ENCODE measurements at places on chromosomes 13 and 19.

DNA sequence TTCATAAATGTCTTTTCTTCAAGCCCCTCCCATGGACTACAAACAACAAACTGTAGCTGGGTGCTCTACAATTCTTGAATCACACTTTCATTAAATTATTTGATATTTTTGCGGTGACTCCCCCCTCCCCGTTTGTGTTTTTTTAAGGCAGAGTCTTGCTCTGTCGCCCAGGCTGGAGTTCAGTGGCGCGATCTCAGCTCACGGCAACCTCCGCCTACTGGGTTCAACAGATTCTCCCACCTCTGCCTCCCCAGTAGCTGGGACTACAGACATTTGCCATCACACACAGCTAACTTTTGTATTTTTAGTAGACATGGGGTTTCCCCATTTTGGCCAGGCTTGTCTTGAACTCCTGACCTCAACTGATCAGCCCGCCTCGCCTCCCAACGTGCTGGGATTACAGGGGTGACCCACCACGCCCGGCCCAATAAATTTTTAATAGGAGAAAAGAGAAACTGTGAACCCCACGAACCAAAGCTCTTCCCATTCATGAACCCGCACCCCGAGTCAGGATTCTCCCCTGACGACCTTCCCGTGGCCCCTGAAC lies 703 bp downstream of the ZNF506 start:
- peak; percentile 39 for DNase-seq

DNA sequence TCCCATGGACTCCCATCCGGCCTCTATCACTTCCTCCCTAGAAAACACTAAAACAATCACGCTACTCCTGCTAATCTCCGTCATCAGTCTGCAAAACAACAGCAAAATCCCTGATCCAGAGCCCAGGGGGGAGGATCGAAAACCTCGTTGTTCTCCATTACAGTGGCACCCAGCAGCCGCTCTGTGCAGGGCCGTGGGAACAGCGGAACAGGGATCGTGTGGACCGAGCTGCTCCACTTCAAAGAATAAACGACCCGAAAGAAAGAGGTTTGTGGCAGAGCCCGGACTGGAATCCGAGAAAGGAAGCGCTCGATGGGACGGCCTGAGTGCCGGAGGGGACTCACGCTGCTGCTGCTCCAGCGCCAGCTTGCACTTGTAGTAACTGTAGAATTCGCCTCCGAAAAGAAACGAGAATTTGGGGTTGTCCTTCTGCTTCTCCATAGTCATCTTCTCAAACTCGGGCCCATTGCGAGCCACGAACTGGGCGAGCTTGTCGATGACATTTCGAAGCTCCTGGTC lies 652 bp downstream of the CHERP start:
- DNase-seq = no peak

DNA sequence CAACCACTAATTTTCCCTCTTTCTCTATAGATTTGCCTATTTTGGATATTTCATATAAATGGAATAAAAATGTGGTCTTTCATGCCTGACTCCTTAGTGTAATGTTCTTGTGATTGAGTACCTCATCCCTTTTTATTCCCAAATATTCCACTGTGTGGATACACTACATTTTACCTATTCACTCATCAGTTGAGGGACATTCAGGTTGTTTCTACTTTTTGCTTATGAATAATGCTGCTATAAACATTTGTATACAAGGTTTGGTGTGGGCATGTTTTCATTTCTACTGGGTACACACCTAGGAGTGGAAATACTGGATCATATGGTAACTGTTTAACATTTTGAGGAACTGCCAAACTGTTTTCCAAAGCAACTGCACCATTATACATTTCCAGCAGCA lies 5.1 kb upstream of the WBP4 start:
- DNase-seq = no peak

- DNase-seq = no peak
Measured at GRCh38 chr19:55644842-55645511, 1.5 kb downstream of the ZNF581 start.

DNA sequence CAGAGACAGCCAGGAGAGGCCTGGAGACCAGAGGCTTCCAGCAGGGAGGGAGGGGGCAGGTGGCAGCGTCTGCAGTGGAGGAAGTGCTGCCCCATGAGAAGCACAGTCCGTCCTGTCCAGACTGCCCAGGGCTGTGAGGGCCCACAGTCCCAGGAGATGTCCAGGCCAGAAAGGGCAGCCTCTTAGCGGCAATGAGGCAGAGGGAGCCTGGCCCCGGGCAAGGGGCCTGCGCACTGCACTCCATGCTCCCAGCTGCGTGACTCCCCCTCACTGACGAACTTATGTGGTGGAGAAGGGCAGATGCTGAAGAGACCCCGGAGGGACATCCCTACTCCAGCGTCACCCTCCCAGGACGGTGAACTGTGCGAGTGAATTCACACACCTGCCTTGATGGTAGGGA lies 115.3 kb downstream of the SOX1 start:
- no peak for DNase-seq
